A549 (cell line): ENCODE measurements at places on chromosomes 1 and 21. TPM values are rescaled to one million over a fixed set of nuclear protein-coding genes. Genes with fewer than 3 reads are reported as not detected.

DNA sequence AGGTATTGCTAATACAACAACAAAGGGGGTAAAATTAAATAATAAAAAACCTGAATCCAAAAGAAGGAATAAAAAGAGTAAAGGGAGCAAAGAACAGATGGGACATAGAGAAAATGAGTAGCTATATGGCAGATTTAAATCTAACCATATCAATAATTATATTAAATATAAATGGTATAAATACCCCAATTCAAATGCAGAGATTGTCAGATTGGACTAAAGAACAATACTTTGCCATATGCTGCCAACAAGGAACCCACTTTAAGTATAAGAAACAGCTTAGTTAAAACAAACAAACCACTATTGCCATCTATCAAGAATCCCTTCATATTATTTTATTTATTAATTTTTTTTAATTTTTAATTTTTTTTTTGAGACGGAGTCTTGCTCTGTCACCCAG, 86.8 kb downstream of the MT1HL1 start:
- no peak for DNase-seq

The LCE1F gene
- polyA plus RNA-seq = not detected in 3 replicates

The USP21 gene
- 21.8 to 23.8 TPM (median 23.6 TPM) in 3 replicates for polyA plus RNA-seq

The RNF186 gene
- polyA plus RNA-seq = not detected in 3 replicates

DNA sequence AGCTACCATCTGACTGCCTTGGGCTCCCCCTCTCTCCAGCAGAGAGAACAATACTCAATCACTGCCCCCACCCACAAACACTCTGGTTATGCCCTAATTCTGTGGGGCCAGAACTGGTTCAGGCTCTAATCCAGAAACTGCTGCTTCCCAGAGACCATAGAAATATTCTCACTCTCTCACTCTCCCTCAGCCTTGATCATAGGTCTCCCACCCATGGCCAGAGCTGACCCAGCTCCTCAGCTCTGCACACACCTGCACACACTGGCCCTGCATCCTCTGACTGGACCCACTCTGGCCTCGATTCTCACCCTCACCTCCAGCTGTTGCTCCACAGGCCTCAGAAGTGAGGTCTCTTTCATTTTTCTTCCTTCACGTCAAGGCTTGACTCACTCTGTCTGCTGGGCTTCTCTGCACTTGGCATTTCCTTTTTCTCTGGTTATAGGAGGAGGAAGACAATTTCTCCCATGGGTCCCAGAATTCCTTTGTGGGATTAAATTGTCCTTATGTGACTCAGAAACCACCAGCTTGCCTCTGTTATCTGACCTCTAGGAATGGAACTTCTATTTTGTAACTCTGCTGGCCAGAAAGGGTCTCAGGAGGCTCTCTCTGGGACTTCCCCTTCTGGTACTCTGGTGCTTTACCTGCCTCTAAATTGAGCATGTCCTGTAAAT, 15.6 kb upstream of the ZMYM6 start:
- DNase-seq = no peak

- DNase-seq = no peak
Measured at GRCh38 chr1:76909311-76909710, 42.0 kb downstream of the ST6GALNAC5 start.

- no peak for DNase-seq
Measured at GRCh38 chr1:241077386-241078147, 279.4 kb downstream of the RGS7 start.

The FCER1G gene
- 0.25 TPM in 1 of 3 replicates, not detected in the others for polyA plus RNA-seq

DNA sequence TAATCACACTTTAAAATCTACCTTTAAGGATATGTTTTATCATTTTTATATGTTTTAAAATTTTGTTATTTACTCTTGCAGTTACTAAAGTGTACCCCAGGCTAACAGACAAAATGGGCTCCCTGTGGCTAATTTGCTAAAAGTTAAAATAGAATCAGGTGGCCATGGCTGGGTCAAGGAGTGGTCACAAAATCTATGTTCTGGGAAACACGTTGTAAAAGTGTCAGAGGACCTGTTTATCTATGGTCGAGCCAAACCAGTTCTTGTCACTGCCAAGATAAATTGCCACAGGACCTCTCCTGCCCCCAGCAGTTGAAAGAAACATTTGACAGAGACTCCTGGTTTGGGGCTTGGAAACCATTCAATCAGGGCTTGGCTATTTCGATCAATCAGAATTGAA, 21.2 kb upstream of the TTLL7 start:
- no peak for DNase-seq

GRCh38 chr1:229696385-229696784, 70.3 kb downstream of the URB2 start:
- no peak for DNase-seq

- no peak for DNase-seq
Measured at GRCh38 chr1:17795836-17796645, 40.9 kb downstream of the ACTL8 start.

DNA sequence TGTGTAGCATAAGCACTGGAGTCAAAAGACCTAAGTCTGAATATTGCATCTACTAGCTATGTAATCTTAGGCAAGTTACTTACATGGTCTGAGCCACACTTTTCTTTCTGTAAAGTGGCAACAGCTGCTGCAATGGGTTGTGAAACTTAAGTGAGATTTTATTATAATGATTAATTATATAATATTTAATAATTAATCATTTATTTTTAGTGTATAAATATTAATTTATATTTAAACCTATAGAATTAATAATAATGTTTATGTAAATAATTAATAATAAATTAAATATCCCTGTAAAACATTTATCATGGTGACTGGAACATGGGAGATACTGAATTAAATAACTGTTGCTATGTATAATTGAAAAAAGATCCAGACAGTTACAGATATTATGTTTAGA, 180.3 kb downstream of the LRRC40 start:
- DNase-seq = no peak

The HSD3B1 gene
- not detected in 3 replicates for polyA plus RNA-seq

The KRTAP21-2 gene
- polyA plus RNA-seq = not detected in 3 replicates

The SLC6A9 gene
- polyA plus RNA-seq = 11.1 to 17.7 TPM (median 17.3 TPM) in 3 replicates

DNA sequence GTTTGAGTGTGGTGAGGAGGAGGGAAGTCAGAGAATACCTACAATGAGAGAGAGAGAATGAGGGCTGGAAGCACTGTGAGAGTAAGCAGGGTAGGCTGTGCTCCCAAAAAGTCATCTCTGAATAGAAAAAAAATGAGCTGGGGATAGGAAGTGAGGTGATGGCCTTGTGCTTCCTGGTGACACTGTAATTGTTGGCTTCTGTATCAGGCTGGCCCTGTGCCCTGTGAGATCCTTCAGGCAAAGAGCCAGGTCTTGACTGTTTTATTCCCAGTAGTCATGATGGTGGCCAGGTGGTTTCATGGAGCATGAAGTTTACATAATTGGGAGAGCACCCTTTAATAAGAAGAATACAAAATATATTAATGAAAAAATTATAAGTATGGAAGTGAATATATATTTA, 20.4 kb upstream of the SPATA6 start:
- DNase-seq = no peak

The SPRR2G gene
- not detected in 3 replicates for polyA plus RNA-seq

DNA sequence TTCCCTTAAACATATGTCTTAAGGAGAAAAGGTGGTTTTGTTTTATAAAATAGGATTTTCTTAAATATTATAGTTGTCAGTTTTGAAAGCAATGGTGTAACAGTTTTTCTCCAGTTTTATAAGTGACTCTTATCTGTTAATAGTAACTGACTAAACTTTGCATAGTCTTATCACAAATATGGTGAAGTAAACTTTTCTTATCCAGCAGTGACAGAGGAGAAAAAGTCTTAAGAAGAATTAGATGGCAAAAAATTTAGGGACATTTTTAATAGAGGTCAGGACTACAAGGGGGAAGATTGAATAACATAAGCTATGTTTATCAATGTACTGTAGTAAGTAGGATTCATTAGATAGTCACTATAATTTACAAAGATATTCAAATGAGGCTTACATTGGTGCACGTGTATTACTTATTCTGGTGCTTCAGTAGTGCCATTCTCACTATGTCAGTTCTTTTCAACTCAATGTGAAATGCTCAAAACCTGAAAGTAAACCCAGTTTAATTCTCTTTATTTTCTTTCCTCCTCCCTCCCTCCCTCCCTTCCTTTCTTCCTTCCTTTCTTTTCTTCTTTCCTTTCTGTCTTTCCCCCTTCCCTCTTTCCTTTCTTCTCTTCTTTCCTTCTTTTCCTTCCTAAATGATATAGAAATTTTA, 26.1 kb downstream of the F3 start:
- DNase-seq = no peak

The ZBTB8B gene
- 0.01 to 0.03 TPM (median 0.03 TPM) in 3 replicates for polyA plus RNA-seq

The TDRD10 gene
- polyA plus RNA-seq = not detected in 3 replicates

The GPN2 gene
- 16.9 to 18.3 TPM (median 18.1 TPM) in 3 replicates for polyA plus RNA-seq

The PPM1J gene
- 0.32 to 0.51 TPM (median 0.33 TPM) in 3 replicates for polyA plus RNA-seq

GRCh38 chr1:44068442-44068921, 37.2 kb upstream of the SLC6A9 start:
- no peak for DNase-seq

DNA sequence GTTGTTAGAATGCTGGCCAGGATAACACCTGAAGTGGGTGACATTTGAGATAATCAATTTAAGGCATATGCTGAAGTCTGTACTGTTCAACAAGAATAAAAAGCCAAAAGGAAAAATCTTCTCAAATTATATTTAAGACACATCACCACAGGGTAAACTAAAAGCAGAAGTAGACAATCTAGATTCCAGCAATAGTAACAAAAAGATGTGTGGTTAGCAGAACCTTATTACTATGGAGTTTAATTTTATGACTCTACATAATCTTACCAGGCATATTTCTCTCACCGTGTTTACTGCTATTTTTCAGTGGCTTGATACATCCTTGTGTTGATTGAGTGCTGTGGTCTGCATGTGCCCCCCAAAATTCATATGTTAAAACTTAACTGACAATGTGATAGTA, 300.4 kb upstream of the ZP4 start:
- no peak for DNase-seq

DNA sequence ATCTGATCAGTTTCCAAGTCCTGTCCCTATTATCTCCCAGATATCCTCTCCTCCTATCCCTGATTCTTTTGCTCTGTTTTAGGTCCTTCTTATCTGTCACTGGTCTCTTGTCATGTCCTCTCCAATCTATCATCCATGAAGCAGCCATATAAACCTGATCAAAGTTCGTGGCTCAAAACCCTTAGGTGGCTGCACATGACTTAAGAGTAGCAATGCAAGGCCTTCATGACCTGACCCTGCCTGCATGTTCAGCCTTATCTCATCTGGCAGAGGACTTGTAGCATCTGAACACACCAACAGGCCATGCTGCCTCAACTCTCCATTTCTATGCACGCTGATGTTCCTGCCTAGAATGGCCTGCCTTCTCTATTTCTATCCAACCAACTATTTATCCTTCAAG, 65.2 kb downstream of the NOS1AP start:
- DNase-seq = no peak

The ASPM gene
- polyA plus RNA-seq = 18.1 to 20.2 TPM (median 19.0 TPM) in 3 replicates

DNA sequence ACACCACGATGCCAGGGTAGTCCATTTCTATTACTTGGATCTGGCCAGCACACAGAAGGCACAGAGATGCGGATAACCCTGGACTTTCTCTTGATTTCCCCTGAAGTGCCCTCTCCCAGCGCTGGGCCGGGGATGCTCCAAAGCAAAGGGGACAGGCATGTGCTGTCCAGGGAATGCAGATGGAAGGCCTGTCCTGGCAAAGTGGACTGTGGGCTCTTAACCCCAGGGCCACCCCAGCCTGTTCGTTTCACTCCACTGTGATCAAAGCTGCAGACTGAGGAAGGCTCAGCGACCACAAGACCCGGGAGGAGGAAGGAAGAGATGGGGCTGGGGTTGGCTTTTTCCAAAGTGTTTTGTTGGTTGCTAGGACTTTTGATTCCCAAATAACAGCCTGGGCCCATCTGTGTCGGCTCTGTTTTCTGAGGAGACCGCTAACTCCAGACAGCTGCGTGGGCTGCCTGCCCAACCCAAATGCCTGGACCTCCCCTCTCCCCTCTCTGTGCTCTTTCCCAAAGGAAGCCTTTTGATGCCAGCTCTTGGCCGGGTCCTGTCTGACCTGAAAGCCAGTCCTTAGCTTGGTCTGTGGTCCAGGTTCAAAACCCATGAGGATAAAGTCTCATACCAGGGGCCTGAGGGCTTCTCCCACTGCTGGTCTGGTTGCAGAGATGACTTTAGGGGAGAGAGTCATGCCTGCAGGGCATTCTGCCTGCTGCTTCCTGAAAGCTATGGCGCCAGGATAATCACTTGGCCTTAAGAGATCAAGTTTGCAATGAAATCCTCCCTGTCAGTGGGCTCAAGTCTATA, 119.6 kb upstream of the CD34 start:
- no peak for DNase-seq

DNA sequence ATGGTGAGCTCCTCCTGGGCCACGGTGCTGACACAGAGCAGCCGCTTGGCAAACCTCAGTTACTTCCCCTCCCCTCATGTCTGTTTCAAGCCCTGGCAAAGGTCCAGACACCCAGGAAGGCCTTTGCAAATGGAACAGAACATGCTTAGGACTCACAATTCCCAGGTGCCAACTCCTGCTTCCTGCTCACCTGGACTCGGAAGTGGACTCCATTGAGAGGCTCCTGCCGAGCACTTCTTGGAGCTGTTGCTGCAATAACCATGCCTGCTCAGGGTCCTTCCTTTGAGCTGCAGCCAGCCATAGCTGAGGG, 10.7 kb downstream of the DCST2 start:
- DNase-seq = peak; percentile 43

- peak; percentile 66 for DNase-seq
Measured at GRCh38 chr1:149936170-149936991, at the start of gene MTMR11. Gene MTMR11 (minus strand): TSS chr1:149936879. CDS start chr1:149936647, 232 bp downstream.
